ENCODE measurements at places on chromosomes 3 and 15.

DNA sequence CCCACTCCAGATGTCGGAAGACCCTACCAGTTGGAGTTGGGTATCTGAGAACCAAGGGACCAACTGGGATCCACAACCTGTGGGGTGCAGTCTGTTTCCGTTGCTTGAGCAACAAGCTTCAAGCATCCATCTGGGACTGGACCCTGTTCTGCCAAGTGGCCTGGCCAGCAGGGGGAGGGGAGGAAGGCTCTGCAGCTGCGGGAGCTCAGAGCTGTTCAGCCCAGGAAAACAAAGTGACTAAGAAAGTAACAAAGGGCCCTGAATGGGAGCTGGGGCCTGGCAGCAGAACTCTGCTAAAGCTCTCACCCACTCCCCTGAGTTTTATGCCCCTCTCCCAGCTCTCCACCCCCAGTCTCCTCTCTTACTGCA, 2.7 kb downstream of the TYRO3 start:
- DNase-seq, result no peak

DNA sequence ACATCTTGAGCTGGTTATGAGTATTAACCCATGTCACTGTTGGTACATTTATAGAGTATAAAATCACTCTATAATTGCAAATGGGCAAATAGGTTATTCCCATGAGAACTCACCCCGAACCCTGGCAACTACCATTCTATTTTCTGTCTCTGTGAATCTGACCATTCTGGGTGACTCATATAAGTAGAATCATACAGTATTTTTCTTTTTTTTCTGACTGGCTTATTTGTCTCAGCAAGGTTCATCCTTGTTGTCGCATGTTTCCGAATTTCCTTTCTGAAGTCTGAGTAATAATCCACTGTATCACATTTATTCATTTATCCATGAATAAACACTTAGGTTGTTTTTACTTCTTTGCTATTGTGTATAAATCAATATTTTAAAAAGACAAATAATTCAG, 59.9 kb upstream of the CHRM5 start:
- DNase-seq, result no peak

- no peak for DNase-seq
These were observed 110.3 kb downstream of the WNT5A start for GRCh38 chr3:55376753-55377347.

GRCh38 chr3:10423171-10423882, 82.1 kb downstream of the ATP2B2 start:
- DNase-seq, result no peak

DNA sequence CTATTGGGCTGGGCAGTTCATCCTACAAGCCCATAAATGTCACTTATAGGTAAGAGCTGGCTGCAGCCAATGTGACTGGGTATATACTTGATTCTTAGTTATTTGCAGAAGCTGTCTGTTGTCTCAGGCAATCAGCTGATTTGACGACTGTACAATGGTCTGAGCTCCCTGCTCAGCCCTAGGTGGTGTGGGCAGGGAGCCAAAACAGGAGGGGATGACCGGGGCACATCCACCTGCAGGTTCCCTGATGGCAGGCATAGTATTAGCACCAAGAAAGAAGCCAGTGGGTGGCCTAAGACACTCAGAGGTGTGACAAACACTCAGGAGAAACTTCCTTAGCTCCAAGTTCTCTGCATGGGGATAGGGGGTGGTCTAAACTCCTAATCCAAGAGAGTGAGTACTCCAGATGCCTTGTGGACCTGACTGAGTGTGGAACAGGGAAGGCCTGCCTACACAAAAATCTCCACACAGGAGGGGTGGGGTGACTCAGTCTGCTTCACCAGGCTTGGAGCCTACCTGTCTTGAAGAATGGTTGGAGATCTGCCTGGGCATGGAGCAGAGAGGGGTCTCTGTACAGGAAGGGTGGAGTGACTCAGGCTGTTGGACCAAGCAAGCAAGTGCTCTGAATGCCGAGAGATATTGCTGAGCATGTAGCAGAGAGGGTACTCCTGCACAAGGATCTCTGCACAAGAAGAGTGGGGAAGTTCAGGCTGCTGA, 690.4 kb upstream of the NAALADL2 start:
- no peak for DNase-seq

DNA sequence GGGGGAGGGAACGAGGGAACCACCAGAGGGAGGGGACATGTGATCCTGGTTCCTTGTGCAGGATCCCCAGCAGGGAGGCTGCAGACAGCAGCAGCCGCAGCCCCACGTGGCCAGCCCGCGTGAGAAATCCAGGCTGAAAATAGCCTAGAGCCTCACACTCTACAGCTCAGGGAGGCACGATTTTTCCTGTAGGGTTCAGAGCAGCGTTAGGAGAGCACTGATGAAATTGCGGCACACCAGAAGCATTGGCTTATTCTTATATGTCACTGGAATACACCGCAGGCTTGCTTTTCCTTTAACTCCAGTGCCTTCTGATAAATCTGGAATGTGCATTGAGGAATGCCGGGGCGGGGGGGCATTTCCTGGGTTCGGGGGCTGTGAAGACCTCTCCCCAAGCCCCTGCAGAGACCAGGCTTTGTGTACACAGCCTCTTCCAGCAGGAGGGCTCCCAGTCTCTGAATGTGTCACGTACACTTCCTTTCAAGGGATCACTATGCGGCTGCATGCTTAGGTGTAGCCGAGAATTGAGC, 193.0 kb downstream of the ATP10A start:
- DNase-seq, result no peak

DNA sequence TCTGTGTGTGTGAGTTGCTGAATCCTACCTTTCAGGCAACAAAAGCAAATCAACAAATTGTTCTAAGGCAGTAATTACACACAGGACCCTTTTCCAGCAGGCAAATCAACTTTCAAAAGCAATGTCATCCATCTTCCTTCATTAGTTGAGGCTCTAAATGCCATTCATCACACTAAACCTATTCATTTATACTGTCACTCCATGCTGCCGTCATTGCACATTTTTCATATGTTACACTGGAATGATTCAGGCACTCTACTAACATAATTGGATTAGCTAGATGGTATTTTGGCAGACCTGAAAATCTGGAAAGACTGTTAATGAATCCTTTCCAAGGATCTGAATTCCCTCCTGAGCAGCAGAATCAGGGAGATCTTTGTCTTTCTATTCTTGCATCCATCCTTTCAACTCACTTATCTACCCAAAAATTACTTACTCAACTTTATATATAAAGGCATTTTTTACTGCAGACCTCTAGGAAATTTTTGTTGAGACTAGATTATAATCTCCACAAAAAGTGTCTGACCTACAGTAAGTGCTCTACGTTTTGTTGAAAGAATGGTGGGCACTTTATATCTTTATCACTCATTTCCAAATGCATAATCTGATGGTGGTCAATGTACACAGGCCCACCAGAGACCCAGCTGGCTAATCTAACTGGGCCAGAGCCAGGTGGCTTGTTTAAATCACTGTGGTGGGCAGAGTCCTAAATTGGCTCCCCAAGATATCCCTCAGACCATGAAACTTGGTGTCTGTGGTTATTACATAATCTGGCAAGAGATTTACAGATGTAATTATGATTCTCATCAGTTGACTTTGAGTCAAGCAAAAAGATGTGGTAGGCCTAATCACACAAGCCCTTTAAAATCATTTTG, 25.0 kb downstream of the MIX23 start:
- no peak for DNase-seq

- DNase-seq, result no peak
These were observed 90.1 kb downstream of the SATB1 start for GRCh38 chr3:18334837-18335601.

DNA sequence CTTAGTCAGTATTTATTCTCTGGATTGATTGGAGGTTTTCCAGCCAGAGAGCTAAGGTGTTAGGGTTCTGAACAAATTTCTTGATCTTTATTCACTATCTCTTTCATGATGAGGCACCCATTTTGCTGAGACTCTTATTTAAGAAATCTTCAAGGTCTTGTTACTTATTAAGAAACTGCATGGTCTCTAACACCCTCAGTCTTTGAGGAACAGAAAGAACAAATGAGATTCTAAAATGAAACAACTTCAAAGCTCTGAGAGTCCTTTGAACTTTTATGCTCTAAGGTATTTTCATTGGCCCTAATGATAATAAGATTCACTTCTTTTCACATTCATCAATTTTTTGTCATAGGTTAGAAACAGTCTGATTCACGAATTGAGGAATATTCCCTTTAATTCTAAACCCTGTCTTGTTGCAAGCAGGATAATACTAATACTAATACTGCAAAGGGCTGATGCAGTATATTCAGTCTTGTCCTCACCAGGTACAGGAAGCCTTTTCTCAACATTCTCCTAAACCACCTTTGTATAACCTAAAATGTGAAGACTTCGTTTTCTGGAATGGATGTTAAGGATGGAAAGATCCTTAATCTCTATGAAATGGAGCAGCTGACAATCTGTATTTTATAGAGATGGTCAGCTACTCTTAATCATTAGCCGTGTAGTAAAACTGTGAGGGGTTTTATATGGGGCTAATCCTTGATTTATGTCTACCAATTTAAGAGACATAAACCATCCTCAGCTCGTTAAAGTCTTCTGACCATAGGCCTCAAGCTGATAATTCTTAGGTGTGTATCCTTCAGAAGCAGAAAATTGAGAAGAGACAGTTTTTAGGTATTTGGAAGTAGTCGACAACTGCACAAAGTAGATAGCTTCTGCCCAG, 198.3 kb downstream of the OTOL1 start:
- no peak for DNase-seq

DNA sequence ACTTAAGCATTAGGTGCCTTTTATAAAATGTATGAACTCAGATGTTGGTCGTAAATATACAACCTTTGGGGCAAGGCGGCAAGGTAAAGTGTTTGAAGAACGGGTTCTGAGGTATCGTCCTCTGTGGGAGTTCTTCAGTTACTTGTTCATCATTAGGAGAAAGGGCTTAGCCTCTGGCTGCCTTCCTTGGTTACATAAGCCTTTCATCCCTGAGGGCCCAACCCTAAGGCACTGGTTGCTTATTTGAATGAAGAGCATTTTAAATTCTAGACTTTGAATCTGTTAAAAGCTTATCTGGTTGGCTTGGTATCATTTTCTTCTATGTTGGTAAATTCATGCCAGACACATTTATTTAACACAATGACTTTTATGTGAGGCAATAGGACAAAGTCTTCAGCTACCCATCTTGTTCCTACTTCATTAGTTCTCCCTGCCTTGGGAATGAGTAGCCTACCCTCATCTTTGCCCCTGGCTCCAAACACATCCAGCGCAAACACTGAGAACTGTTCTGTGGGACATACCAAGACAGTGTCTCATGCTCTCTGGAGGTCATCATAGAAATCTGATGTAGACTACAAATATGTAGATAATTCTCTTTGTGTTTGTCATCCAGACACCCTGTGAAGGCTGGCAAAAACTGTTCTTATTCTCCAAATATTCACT, 12.4 kb upstream of the CCDC80 start:
- DNase-seq, result no peak

DNA sequence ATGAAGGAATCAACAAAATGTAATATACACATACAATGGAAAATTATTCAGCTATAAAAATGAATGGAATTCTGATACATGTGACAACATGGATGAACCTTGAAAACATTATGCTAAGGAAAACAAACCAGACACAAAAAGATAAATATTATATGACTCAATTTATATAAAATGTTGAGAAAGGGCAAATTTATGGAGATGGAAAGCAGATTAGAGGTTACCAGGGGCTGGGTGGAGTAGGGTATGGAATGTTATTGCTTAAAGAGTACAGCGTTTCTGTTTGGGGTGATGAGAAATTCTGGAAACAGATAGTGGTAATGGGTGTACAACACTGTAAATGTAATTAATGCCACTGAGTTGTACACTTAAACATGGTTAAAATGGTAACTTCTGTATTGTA, 50.9 kb downstream of the EMC4 start:
- DNase-seq, result no peak

- no peak for DNase-seq
These were observed 367 bp upstream of the TARS3 start for GRCh38 chr15:101724675-101725005.

DNA sequence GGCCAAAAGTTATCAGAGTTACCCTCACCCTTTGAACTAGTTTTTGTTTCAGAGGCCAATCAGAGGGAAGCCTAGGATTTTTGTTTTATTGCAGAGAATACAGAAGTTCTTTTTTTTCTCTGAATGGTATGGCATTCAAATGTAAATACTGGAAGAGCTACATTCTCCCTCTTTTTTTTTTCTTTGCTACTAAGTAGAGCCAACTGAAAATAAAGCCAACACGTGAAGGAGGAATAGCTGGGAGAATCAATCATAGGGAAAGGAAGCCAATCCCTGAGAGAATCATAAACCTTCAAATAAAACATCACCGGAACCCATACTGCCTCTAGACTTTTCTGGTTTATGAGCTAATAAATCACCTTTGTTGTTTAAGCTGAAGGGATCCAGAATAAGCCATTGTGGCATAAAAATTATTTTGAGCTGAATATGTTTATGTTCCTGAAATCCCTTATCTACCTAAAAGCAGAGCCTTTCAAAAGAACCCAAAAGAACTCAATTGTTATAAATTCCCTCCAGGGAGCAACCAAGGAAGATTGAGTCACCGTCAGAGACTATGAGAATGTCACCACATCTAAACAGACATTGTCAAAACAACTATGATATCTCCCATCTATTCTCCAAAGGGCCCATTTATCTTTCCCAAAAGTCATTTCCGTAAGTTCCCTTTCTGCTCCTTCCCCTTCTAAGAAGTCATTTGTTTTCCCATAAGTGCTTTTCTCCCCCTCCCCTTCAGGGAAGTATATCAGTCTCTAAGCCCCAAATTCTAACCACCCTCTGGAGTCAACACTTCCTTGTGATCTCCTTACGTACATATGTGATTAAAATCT, 3.8 kb upstream of the ZNF280D start:
- DNase-seq, result no peak

DNA sequence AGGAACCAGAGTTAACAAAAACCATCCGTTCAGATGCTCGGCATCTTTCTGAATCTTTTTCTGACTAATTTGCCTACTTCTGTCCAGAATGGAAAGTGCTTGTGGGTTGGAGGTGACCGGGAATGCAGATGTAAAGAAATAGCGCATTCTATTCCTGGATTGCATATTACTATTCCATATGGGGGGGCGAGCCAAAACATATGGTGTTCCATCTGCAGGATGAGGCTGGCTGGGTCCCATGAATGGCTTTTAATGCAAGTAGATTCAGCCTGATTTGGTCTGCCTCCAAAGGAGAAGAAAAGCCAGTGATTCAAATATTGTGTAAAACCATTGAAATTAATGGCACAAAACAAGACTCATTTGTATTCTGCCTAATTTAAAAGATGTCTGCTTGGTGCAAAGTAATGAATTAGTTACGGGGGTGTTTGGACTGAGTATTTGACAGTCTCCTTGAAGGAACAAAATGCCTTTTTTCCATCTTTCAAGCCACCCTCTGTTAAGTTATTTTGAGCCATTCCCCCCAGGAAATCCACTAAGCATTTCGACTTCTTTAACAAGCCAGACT, 99.0 kb downstream of the ST8SIA2 start:
- DNase-seq, result no peak

DNA sequence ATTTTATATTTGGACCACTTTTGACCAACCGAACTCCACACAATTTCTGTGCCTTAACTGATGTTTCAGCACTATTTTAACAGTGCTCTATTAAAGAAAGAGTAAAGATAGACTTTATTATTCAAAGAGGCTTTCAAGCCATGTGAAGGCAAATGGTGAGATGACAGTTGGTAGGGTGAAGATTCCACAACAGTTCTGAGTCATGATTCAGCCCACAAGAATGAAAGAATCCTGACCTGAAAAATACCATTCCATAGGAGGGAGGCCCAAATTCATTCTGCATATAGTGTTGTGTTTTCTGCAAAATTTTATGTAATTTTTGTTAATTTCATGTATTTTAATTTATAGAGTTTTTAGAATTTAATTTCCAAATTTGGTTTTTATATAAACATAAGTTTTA, 135.6 kb upstream of the STAC start:
- DNase-seq, result no peak
